ENCODE measurements at places on chromosomes 2 and 18.

- no peak for DNase-seq
These were observed 105.6 kb downstream of the PIGN start for GRCh38 chr18:62081248-62081647.

GRCh38 chr2:63863707-63864106 lies 22.0 kb downstream of the UGP2 start:
- DNase-seq: no peak

DNA sequence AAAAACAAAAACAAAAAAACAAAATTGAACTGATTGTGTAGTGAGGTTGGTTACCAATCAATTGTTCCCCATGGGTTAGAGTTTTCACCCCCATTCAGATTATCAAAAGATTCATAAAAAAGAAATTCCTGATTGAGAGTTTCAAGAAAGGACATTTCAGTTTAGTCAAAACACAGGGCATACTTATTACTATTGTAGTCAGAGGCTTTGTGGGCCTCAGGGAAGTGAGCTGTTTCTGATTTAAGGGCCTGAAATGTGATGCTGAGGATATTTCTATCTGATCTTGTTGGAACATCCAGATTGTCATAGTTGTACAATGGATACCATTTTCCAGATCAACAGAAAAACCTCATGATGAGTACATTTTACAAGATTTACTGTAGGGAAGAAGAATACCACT lies 368.1 kb upstream of the NETO1 start:
- no peak for DNase-seq

- no peak for DNase-seq
These were observed 1.1 kb downstream of the GREB1 start for GRCh38 chr2:11534746-11535484.

DNA sequence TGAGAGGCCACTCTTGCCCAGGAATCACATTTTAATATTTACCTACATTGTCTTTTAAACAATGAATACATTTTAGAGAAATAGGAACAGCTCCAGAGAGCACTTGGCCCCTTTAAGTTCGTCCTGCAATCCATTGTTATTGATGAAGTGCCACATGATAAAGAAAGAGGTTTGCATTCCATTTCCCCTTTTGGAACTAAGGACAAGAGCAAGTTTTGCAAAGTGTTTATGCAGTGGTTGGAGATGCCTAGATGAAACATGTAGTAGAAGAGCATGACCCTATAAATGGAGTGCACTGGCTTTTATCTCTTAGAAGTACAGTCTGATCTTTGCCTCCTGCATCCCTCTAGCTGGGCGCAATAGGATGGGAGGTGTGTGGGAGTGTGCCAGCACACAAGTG lies 118.7 kb upstream of the CNTNAP5 start:
- no peak for DNase-seq

- DNase-seq: no peak
These were observed 18.9 kb downstream of the TTR start for GRCh38 chr18:31610286-31611205.

GRCh38 chr2:155080373-155080772 lies 381.9 kb downstream of the KCNJ3 start:
- no peak for DNase-seq

- DNase-seq: no peak
These were observed 246.5 kb upstream of the SPRED2 start for GRCh38 chr2:65678779-65679391.

GRCh38 chr2:44799105-44799504 lies 142.4 kb upstream of the SIX3 start:
- no peak for DNase-seq

GRCh38 chr2:58019229-58019628 lies 27.4 kb upstream of the VRK2 start:
- no peak for DNase-seq

GRCh38 chr18:79914614-79915160 lies 36.8 kb downstream of the SLC66A2 start:
- DNase-seq: no peak
